ENCODE measurements at places on chromosomes 1 and 21.

DNA sequence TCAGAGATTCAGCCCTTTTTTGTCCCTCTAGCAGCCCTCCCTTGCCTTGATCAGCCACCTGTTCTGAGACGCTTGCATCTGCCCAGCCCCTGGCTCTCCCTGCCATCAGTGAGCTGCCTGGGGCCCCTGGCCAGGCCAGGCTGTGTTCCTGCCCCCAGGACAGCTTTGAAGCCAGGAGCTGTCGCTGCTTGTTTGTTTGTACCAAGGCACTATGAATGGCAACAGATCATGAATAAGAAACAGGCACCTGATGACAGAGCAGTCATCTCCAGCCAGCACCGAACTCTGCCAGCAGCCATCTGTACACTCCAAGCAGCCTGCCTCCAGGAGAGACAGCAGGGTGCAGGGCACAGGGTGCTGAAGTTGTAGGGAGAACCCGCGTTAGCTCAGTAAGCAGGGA is 8.1 kb upstream of the VWA5B1 start:
- no peak for DNase-seq

DNA sequence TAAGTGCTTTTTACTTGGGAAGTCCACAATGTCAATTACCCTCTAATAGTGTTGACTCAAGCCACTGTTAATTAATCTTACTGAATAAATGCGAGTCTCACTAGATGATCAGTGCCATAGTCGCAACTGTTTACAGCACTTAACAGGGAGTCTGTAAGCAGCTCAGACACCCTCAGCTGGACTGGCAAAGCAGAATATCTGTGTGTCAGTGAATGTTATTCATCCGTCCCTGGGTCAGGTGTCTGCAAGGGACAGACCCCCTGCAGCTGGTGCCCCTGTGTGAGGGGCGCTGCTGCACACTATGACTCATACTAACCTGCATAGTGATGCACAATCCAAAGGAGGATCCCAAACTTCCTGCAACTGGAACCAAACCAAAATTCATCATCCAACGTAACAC is 306.5 kb downstream of the HHIPL2 start:
- no peak for DNase-seq

DNA sequence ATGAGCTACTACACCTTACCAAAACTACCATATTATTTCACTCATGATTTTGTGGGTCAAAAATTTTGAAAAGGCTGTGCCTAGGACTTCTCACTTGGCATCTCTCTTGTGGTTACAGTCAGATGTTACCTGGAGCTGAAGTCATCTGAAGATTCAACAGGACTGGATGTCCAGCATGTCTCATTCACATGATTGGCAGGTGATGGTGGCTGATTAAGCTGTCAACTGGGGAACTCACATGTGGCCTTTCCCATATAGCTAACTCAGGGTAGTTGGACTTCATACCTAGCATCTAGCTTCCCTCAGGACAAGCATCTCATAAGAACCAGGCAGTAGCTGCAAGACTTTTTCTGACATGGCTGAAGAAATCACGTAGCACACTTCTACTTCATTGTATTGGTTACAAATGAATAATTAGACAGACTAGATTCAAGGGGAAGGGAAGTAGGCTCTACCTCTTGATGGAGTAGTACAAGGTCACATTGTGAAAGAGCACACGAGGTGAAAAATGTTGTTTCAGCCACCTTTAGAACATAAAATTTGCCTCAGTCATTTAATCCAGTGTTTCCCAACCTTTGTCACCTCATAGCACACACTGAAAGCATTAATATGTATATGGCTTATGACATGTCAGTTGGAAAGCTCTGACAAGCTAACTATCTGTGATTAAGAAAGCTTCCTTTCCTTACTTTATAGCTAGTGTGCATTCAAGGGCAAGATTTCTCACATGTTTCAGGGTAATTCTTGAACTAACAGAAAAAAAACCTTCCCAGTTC is 68.0 kb upstream of the PTGFRN start:
- DNase-seq = no peak

DNA sequence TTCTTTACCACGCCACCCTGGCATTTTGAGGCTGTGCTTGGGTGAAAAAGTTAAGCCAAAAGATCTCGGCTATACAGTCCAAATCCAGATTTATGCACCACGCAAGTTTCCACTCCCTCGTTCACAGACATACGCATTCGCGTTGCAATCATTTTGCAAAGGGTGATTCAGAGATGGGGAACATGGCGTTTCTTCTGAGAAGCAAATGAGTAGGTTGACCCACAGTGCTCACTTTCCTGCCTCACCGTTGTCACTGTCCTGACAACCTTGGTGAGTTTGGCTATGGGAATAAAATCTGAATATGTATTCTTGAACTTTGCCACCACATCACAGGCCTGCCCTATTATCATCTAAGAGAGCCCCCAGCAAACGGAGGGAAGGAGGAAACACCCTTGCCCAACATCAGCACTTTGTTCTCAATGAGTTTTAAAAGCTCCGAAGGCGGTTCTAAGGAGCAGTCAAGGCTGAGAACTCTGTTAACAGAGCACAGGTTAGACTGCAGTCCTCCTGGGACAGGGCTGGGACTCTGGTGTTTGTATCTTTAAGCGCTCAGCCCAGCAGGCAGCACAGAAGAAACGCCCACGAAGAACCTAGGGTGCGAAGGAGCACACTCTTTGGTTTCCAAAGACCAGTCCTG is 86.4 kb downstream of the RUNX1 start:
- DNase-seq = no peak

DNA sequence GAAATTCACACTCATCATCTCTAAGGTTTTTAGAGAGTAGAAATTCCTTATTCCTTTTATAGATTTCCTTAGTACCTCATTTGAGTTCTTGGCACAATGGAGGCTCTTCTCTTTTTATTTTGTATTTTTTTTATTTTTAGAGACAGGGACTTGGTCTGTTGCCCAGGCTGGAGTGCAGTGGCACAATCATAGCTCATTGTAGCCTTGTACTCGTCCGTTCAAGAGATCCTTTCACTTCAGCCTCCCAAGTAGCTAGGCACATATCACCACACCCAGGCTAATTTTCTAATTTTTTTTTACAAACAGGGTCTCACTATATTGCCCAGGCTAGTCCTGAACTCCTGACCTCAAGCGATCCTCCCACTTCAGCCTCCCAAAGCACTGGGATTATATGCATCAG is 29.6 kb downstream of the RGL1 start:
- no peak for DNase-seq

- no peak for DNase-seq
Observed at GRCh38 chr1:55700359-55701130, 485.4 kb upstream of the USP24 start.

- DNase-seq = no peak
Observed at GRCh38 chr1:180863158-180863775, 49.4 kb upstream of the KIAA1614 start.

- DNase-seq = no peak
Observed at GRCh38 chr1:103337779-103338178, 187.7 kb upstream of the RNPC3 start.

DNA sequence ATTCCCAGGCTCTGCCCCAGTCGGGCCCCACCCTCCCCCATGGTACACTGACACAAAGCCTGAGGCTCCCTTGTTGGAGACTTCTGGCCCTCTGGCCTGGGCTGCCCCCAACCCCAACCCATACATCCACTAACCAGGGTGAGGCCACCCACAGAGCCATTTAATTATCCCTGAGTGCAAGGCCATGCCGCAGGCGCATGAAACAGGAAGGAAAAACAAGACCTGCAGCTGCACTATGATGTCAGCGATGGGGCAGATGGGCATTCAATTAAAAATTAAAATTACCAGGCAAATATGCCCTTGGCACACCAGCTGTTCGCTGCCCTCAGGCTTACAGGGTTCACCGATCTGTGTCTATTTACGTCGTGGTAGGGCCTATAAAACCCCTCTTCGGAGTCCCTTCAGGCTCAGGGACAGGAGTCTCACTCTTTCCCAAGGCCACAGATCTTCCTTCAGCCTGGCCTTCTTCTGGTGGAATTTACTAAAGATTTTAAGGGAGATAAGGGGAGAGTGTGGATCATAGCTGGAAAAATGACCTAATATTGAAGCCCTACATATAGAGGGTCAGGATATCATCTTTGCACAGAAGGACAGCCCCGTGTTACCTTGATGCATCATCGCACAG is 29.6 kb upstream of the RGS16 start:
- DNase-seq = no peak

DNA sequence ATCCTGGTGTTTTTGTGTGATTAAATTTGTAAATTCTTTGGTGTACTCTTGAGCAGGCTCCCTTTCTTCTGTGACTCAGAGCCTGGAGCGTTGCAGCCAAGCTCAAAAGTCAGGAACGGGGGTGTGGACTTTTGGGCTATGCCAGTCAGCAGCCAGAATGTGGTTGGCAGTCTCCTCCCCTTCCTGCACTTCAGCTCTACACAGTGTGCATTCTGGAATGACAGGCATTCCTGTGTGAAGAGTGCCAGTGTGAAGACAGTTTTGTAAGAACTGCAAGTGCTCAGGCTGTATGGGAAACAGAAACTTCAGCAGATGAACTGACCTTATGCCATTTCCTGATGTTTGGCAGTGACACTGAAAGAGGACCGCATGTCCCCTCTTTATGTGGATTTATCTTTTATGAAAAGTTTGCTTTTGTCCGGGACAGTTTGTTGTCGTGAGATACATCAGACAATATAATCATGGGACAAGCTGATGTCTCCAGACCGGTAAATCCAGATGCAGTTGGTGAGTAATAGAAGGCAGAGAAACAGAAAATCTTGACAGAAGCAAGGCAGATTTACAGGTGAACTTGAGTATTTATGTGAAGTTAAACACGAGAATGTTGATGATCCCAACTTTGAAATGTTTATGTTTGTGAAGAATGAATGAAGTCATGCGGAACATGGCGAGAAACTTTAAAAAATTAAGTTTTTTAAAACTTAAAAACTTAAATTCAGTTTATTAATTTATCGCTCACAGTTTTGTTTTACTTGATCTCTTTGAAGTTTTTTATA is 67.7 kb upstream of the RCC1 start:
- DNase-seq = peak; percentile 34

DNA sequence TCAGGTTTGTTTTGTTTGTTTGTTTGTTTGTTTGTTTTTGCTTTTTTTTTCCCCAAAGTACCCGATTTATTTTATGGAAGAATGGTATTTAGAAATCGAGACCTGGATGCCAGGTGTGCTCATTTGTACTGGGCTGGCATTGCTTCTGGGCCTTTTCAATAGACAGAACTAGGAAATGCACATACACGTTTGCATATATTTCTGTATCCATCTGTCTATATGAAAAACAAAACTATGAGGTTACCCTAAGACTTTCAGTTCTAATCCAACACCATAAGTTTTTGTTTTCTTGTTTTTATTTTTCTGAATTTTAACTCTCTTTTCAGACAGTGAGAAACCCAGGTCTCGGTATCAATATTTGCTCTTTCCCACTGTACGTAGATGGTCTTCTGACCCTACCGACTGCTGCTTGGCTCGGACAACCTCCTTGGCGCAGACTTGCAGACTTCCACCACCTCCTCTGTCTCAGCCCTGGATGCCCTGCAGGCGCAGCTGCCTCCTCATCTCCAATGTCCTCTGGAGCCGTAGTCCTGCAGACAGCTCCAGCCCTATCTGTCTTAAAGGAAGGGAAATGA is 171.7 kb downstream of the NEK7 start:
- no peak for DNase-seq

GRCh38 chr1:74502432-74502831 is 10.0 kb downstream of the LRRC53 start:
- DNase-seq = peak; percentile 4

DNA sequence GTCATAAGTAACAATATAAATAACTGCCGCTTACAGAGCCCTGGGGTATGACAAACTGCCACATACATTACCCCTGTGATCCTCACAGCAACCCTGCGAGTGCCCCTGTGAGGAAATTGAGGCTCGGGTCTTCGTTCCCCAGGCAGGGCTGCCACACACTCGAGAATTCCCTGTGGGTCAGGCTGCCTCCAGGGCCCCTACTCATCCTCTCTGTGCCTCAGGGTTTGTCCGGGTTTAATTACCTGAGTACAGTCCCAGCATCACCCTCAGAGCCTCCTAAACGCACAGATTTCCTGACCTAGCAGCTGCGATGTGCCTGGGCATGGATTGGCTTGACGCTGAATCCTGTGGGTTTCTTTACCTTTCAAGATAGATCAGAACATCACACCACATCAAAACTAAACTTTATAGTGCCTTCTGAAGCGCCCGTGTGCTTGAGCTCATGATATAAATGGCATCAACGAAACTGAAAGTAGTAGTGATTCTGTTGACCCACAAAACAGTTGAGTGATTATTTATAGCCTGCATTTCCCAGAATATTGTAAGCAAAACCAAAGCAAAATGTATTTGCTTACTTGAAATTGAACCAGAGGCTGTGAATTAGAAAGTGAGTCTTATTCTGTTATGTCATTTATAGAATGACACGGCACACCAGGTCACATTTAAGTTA is 14.0 kb downstream of the SLC37A1 start:
- no peak for DNase-seq

DNA sequence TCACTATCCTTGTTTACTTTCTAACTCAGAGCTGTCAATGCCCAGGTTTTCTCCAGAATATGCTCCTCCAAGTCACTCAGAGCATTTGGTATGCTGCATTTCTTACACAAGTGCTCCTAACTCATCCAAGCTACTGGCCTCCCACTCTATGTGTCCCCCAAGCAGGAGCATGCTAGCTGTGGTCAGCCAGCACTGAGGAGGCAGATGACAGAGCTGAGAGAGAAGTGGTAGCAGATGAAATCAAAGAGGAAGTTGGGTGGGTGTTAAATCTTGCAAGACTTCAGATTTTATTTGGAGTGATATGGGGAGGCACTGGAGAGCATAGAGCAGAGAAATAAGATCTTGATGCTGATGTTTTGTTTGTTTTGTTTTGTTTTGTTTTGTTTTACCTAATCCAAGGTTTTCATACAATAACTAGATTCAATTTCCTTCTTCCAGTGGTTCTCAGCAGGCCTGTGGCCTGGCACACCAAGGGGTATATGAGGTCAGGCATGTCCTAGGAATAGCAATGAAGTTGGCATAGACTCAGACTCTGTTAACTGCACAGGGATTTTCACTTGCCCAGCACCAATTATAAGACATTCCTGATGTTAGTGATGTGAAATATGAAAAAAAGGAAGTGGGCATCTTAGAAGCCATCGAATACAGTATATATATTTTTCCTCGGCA is 3.1 kb upstream of the PGBD5 start:
- no peak for DNase-seq

- DNase-seq = no peak
Observed at GRCh38 chr1:91792489-91793071, 93.4 kb downstream of the TGFBR3 start.

GRCh38 chr1:36772647-36773495 is 261.4 kb downstream of the GRIK3 start:
- DNase-seq = no peak

GRCh38 chr1:205046870-205047269 is 3.9 kb downstream of the CNTN2 start:
- DNase-seq = no peak

GRCh38 chr1:145927916-145928643 is 796 bp upstream of the RBM8A start:
- DNase-seq = no peak

DNA sequence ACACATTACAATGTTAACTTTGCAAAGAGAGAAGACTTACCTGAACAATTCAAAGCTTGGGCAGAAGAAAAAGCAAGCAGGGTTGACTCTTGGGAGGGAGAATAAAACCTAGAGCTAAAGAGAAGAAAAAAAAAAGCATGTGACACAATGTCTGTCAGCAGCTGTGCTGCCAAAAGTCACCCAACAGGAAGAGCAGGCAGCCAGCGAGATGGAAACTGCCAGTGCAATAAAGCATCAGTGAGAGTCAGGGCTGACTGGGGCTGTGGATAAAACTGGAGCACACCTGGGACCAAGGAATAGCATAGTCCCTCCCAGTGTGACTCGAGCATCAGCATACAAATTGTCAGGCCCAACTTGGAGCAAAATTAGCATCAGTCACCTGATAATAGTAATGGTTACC is 65.0 kb upstream of the SLC22A15 start:
- DNase-seq = no peak

- no peak for DNase-seq
Observed at GRCh38 chr1:173628888-173629287, 6.2 kb upstream of the TEX50 start.
